ENCODE measurements at places on chromosomes 13 and 19. TPM values are rescaled to one million over a fixed set of nuclear protein-coding genes. Genes with fewer than 3 reads are reported as not detected.

Gene SHISA7
- total RNA-seq = not detected

Gene SLAIN1
- total RNA-seq = 0.65 TPM

Gene CD70
- total RNA-seq = 24.9 TPM

Gene CEACAM7
- total RNA-seq = 0.03 TPM

Gene TEX29
- total RNA-seq = not detected

Gene ONECUT3
- not detected for total RNA-seq

Gene KL
- 0.05 TPM for total RNA-seq

Gene CDX2
- total RNA-seq = 1.2 TPM

Gene ZNF57
- total RNA-seq = 3.5 TPM

Gene GPR12
- not detected for total RNA-seq

Gene PEG3
- not detected for total RNA-seq

Gene SLC7A10
- total RNA-seq = not detected

Gene RPL18
- total RNA-seq = 3,212 TPM

Gene SIGLECL1
- total RNA-seq = not detected

Gene TMEM255B
- total RNA-seq = 0.93 TPM

Gene FUT1
- total RNA-seq = 0.13 TPM

Gene SIGLEC8
- total RNA-seq = not detected

Gene NANOS3
- total RNA-seq = 1.0 TPM

Gene CD22
- 1.2 TPM for total RNA-seq

Gene ZNF77
- total RNA-seq = 1.6 TPM

Gene MAMSTR
- total RNA-seq = 0.23 TPM

Gene NUP58
- total RNA-seq = 16.4 TPM

Gene ZNF83
- total RNA-seq = 0.11 TPM

Gene ERFL
- total RNA-seq = 0.30 TPM

Gene OR7A5
- total RNA-seq = not detected

Gene RAB20
- 1.8 TPM for total RNA-seq

Gene ZNF724
- 0.83 TPM for total RNA-seq

Gene ZNF345
- 0.05 TPM for total RNA-seq

Gene IZUMO4
- 0.56 TPM for total RNA-seq

Measured in A549 treated with Hydrocortisone at 1 μM for 4 hours (cell line).